ENCODE measurements at places on chromosomes 3 and 15.

DNA sequence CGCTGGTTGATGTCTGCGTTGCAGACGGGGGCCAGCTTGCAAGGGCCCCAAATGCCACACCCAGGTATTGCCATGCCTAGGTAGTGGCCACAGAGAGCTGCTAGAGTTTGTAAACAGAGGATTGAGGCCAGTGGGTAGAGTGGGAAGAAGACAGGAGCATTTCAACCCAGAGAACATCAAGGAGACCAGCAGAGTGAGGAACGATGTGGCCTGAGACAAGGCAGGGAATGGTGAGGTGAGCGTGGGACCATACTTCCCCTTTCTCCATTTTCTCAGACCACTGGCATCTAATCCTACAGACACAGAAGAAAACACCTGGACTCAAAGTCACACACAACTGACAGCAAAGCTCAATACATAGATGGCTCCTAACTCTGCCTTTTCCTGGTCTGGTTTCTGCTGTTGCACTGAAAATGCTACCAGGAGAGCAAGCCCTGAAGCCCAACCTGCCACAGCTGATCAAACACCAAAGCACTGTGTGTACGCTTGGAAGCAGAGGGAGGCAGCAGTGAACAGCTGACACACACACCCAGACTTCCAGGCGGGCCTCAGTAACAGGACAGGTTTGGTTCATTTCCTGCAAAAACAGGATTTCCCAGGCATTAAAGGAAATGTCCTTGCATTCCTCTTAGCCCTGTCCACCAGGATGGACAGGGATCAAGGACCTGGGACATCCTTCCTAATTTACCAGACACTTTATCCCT lies 1.6 kb downstream of the FAM174B start:
- DNase-seq, result no peak

DNA sequence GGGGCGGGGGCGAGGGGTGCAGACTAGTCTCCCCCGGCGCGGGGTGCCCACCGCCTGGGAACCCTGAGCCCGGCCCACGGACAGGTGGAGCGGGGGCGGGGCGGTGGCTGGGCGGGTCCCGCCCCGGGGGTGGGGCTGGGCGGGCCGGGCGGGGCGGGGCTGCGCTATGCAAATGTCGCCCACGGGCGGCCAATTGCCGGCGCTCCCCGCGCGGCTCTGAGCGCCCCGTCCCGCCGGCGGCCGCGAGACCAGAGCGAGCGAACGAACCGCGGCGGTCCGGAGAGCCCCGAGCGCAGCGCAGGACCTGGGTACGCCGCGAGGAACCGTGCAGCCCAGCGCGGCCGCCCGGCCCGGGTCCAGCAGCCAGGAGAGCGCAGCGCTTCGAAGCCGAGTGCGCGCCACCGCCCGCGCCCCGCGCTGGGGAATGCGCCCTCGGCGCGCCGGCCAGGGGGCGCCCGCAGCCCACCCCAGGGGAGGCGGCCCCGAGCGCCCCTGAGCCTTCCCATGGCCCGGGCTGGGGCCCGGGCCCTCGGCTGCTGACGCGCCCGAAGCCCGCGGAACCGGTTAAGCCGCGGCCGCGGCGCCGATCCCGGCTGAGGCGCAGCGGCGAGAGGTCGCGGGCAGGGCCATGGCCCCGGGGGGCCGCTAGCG lies at the start of gene SEMA3F:
Gene SEMA3F (plus strand): TSS at position 485 of the 651 bp plus-strand sequence. CDS start 4,299 bp downstream, outside the sequence.
- DNase-seq, result peak; percentile 60

DNA sequence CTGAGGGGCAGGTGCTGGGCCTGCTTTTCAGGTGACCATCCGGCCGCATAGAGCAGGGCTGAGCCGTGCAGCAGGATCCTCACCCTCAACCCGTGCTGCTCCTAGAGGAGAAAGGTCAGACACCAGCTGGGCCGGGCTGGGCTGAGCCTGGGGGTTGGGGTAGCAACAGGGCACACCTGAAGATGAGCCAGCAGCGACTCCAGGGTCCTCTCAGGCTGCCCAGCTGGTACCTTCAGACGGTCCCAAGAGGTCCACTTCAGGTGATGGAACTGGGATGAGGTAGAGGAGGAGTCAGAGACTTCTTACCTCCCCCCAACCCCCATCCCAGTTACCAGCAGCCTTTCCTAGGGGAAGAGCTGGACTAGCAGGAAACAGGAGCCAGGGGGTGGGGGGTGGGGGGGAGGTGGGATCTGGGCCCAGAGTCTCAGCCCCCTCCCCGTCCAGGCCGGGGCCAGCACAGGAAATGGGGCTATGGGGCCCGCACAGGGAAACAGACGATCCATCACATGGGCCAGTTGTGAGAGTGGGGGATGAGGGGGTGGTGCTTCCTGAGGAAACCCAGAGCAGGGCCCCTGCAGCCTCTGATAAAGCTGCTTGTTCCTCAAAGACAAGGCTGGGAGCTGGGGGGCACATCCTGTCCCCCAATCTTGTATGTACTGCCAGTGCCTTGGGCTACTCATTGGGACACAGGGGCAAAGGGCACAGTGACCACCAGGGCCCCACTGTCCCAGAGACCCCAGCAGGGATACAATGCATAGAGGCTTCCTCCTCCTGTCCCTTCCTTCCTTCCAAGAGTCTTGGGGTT lies 3.0 kb downstream of the INKA1 start:
- DNase-seq, result no peak

- peak; percentile 48 for DNase-seq
Observed at GRCh38 chr3:55484801-55485791, 2.0 kb downstream of the WNT5A start.

DNA sequence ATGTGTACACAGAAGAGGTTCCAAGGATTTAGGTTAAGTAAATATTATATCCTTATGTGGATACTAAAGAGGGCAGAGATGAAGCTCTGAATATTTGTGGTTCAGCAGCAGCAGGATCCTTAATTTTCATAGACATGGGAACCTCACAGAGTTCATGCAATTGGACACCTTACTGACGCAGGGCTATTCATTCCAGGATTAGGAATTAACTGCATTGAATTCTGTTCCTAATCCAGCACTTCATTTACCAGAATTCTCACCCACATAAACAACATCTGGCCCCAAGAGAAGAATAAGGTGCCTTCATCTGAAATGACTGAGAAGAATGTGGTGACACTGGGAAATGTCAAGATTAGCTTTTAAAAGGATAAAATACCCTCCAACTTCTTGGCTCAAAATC lies 62.4 kb downstream of the ADAMTS9 start:
- DNase-seq, result no peak

- no peak for DNase-seq
Observed at GRCh38 chr15:62644889-62645742, 397.4 kb upstream of the TPM1 start.

DNA sequence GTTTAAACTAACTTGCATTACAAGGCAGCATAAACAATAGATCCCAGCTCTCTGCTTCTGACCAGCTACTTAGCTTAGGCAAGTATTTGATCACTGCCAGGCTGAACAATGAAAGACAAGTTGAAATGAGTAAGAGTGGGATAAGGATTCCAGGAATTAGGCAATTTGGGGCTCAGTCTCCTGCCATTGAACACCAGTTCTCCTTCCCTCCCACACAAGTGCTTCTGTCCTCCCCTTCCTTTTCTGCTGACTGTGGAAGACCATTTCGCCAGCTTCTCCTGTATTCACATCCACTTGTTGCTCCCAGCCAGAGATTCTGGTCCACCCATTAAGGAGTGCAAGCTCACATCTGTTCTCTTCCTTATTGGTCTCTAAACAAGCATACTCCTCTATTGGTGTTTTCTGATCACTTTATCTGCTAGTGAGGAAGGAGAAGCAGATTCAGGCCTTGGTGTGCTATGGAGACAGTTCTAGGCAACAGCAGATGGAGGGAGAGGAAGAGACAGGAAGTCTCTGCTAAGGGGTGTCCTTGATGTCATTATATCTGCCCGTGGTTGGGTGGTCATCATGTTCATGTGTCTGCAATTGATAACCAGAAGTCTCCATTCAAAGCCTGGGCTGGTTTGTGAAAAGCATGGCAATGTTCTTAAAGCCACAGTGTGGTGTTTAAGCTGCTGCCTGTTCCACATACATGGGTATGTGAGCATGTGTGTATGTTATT lies 121.5 kb downstream of the PLCL2 start:
- DNase-seq, result no peak

GRCh38 chr15:69359722-69360121 lies 54.4 kb upstream of the KIF23 start:
- DNase-seq, result no peak

- DNase-seq, result no peak
Observed at GRCh38 chr3:184399410-184399809, 19.6 kb downstream of the CHRD start.

- peak; percentile 43 for DNase-seq
Observed at GRCh38 chr3:195715583-195716266, 5.1 kb upstream of the MUC20 start.

GRCh38 chr3:3627114-3627513 lies 172.1 kb upstream of the LRRN1 start:
- no peak for DNase-seq

DNA sequence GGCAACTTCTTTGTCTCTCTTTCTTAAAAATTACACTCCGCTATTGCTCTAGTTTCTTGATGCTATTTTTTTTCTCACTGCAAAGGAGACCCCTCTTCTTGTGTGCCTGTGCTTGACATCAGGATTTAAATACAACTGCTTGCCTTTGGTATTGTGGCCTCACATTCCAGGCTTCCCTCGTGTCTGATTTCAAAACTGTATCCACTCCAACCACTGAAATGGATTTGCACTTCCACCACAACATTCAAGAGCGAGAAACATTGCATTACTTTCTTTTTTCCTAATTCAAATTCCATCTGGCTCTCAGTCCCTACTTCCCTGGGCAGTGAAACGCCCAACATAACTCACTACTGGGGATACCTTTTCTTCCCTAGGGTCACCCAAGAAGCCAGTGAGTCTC lies 50.4 kb upstream of the PXYLP1 start:
- no peak for DNase-seq

DNA sequence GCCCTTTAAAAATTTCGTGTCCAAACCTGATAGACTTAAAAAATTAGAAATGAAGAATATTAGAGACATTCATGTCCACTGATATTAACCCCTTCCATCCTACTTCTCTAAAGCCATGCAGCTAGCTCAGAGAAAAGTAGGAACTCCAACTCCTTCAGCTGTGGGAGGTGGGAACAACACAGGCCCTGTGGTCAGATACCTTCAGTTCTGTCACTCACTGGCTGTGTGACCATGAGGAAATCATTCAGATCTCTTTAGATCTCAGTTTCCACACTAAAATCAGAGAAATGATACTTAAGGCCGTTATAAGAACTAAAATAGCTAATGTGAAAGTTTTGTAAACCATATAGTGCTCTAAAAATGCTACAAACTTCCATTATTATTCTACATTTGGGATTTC lies 209.8 kb downstream of the TNIK start:
- no peak for DNase-seq

DNA sequence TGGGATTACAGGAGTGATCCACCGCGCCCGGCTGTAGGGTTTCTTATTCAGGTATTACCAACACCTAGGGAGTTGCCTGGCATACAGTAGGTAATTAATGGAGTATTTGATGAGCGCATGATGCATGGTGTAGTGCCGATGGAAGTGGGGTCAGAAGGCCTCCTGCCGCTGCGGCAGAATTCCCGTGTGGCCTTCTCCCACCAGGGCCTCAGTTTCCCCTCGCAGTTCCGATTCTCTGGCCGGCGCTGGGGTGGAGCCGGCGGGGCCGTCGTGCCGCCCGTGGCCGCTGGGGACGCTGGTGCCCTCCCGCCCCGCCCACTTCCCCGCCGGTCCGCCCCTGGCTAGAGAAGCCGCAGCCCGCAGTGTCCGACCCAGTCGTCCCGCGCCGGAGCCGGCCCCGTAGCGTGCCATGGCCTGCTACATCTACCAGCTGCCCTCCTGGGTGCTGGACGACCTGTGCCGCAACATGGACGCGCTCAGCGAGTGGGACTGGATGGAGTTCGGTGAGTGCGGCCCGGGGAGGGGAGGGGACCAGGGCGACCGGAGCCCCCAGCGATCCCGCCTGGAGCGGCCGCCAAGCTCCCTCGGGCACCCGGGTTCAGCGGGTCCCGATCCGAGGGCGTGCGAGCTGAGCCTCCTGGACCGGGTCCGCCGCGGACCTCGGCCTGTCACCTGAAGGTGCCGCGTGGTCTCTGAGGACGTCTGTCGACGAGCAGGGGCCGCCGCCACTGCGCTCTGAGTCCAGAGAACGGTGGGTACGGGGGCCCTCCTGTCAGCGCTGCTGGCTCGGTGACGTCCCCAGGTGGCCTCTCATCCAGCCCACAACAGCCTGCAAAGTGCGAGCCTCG lies at the start of gene IRAK2:
Gene IRAK2 (plus strand): TSS at position 374 of the 848 bp plus-strand sequence. CDS start 36 bp downstream, at position 410.
- DNase-seq, result peak; percentile 61

GRCh38 chr3:40079847-40080240 lies 229.7 kb upstream of the EIF1B start:
- DNase-seq, result no peak

GRCh38 chr3:129897026-129897425 lies 3.5 kb upstream of the TMCC1 start:
- no peak for DNase-seq

GRCh38 chr3:143208976-143209714 lies 89.6 kb downstream of the CHST2 start:
- DNase-seq, result no peak

DNA sequence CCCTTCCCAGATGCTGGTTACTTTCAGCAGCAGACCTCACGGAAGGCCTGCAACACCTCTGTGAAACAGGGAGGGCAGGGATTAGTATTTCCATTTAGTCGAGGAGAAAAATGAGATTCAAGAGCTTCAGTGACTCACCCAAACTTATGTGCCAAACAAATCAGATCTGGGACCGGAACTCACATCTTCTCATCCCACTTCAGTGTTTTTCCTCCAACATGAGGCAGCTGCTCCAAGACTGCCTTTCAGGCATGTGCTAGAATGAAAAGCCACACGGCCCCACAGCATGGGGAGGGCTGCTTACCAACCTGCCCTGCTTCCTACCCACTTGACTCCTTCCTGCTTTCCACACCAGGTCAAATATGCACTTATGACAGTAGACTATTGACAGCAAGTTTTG lies 129.4 kb upstream of the SLC24A5 start:
- DNase-seq, result no peak

- no peak for DNase-seq
Observed at GRCh38 chr3:61090389-61091169, 160.7 kb downstream of the FHIT start.

- no peak for DNase-seq
Observed at GRCh38 chr3:11154036-11154952, at the start of gene HRH1. HRH1 (plus strand) TSS chr3:11154493; CDS start chr3:11259038, 104,545 bp downstream.

- DNase-seq, result no peak
Observed at GRCh38 chr3:53819163-53819868, 26.9 kb downstream of the CHDH start.

DNA sequence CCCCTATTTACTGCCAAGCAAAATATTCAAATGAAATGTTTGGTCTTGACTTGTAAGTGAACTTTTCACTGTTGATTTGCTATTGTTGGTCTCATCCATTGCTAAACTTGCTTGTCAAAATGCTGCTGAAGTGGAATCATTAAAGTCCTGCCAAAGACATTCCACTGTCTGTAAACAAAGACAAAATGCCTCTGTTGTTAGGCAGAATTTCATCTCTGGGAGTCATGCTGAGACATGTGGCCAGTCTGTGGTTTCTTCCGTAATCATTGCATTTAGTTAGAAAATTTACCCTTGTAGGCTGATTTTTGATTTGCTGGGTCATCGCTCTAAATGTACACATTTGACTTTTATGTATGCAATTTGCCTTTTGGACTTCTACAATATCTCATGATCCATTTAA lies 577.7 kb downstream of the MECOM start:
- no peak for DNase-seq

- no peak for DNase-seq
Observed at GRCh38 chr3:36206956-36207580, 173.2 kb upstream of the STAC start.

- no peak for DNase-seq
Observed at GRCh38 chr3:45608885-45609284, 14.3 kb downstream of the LIMD1 start.

- no peak for DNase-seq
Observed at GRCh38 chr3:193910886-193911738, 224.8 kb upstream of the HES1 start.

GRCh38 chr3:29527246-29527645 lies 246.4 kb downstream of the RBMS3 start:
- DNase-seq, result no peak

GRCh38 chr15:101702077-101702476 lies 22.2 kb downstream of the TARS3 start:
- no peak for DNase-seq

All from activated T-cell treated with anti-CD3 and anti-CD28 coated beads for 48 hours (primary cell).